ENCODE measurements at places on chromosomes 4 and X. TPM values are rescaled to one million over a fixed set of nuclear protein-coding genes. Genes with fewer than 3 reads are reported as not detected.
A peak's percentile ranks its signal among the peaks of the same experiment; 100 is the strongest.

Gene ARHGAP36
- total RNA-seq, result not detected

Gene VEGFD
- 1.6 TPM for total RNA-seq

Gene USP17L13
- not detected for total RNA-seq

Gene ASB5
- 0.09 TPM for total RNA-seq

Gene PCDH19
- total RNA-seq, result 0.09 TPM

Gene GAGE12F
- total RNA-seq, result not detected

GRCh38 chr4:56147371-56147770 is 198.6 kb downstream of the CEP135 start:
- peak; percentile 62 for DNase-seq

GRCh38 chr4:47704693-47705325 is 133.1 kb downstream of the CORIN start:
- peak; percentile 24 for DNase-seq

DNA sequence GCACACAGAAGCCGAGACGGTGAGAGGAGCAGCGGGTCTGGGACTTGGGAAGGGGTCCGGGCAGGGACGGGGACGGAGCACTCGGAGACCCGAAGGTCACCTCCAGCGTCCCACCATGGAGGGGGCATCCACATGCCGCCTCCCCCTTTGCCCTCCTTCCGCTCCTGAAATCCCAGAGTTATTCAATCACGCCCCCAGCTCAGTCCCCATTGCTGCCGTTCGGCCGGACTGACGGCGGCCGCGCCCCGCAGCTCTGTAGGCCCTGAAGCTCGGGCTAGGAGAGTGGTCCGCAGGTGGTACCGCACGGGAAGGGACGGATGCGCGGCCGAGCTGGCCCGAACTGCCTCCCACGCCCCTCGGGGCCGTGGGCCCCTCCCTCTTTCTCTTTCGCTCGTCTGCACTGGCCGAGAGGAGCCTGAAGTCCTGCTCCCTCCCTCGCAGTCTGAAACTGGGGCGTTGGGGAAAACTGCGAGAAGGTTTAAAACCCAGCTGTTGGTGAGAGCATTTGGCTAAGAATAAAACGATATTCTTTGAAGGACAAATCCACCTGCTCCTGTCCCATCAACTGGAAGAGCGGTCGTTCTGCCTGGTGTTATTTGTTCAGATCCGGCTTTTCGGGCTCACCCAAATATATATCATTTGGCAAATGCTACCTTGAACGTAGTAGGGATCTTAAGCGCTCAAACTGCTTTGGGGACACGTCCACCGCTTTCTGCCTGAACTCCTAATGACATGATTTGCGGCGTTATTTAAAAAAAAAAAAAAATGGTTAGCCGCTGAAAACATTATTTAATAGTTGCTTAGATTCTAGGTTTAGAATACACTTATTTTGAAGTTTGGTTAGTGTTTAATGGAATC is 719 bp downstream of the USO1 start:
- peak; percentile 73 for DNase-seq

DNA sequence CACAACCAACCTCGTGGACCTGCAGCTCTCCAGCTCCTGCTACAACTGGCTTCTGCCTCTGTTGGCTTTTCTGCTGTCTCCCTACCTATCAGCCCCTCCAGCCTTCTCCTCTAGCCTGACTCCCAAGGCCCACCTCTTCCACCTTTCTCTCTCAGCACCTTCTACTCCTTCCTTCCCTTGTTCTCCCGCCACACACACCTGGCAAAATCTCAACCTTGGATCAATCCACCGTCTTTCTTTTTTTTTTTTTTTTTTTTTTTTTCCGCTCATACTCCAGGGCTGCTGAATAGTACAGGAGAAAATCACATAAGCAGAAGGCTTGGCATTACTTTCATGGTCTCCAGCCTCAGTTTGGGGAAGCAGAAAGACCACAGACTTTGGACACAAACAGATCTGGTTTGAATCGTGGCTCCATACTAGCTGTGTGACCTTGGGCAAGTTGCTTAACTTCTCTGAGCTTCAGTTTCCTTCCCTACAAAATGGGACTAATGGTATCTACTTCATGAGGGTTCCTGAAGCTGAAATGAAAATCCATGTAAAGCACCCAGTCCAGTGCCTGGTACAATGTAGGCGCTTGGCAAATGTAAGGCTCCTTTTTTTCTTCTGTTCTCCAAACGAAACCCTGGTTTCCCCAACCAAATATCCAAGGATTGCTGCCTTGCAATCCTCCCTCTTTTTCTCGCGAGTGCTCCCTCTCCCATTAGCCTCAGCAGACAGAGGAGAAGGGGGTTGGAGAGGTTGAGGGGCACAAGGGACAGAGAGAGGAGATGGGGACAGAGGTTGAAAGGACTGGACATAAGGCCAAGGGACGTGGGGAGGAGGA is 1.7 kb downstream of the FGD1 start:
- DNase-seq, result peak; percentile 39

GRCh38 chr4:83552924-83553323 is 17.0 kb downstream of the GPAT3 start:
- peak; percentile 51 for DNase-seq

GRCh38 chrX:151722241-151722846 is 6.5 kb downstream of the FATE1 start:
- DNase-seq, result peak; percentile 31

DNA sequence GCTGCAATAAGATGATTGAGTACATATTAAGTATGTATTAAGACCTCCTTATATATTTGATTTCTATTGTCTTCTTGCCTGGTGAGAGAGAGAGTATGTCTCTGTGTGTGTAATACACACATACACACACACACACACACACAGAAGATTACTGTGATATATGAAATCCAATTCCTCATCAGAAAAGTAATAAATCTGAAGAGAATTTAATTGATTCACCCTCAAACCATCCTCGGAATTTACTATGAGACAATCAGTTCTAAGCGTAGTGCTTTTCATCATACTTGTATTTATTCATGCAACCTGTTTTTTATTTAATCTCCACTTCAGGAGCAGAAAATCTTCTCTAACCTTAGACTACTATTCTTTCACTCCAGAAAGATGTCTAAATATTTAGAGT is 62.3 kb upstream of the TLL1 start:
- peak; percentile 17 for DNase-seq

- no peak for DNase-seq
These were observed 5.1 kb upstream of the KCNIP4 start for GRCh38 chr4:21953653-21954052.

DNA sequence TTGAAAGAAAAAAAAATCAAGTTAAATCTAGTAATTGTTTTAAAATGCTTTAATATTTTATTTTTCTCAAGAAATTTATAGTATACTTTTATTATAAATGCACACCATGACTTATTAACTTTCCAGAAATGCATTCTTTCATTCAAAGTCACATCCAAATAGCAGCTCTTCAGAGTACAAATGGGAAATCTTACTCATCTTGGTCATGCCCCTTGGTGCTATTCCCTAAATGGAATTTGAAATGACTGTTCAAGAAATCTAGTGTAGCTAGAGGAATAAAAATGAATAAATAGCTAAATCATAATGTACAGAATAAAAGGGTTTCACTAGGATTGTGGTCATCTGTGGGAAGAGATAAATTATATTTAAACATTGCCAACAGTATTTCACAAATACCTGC is 1139.7 kb downstream of the PCDH18 start:
- DNase-seq, result peak; percentile 35

DNA sequence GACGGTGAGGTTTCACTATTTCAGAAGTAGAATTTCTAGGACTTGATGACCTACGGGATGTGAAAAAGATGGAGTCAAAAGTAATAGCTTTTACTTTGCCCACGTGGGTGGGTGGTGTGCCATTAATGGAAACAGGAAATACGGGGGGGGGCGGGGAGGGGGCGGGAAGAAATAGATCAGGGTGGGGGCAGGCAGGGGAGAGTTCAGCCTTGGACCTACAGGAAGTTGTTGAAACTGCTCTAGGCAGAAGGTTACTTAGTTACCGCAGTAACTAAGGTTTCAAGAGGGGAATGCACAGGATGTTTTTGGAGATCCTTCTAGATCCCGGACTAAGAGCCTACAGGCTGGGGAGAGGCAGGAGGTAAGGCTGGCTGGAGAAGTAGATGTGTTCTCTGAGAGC is 3.6 kb upstream of the FHL1 start:
- DNase-seq, result no peak

- peak; percentile 86 for DNase-seq
These were observed 5.0 kb downstream of the CENPU start for GRCh38 chr4:184728858-184729257.

GRCh38 chrX:128106630-128107029 is 54.4 kb upstream of the ACTRT1 start:
- DNase-seq, result no peak

DNA sequence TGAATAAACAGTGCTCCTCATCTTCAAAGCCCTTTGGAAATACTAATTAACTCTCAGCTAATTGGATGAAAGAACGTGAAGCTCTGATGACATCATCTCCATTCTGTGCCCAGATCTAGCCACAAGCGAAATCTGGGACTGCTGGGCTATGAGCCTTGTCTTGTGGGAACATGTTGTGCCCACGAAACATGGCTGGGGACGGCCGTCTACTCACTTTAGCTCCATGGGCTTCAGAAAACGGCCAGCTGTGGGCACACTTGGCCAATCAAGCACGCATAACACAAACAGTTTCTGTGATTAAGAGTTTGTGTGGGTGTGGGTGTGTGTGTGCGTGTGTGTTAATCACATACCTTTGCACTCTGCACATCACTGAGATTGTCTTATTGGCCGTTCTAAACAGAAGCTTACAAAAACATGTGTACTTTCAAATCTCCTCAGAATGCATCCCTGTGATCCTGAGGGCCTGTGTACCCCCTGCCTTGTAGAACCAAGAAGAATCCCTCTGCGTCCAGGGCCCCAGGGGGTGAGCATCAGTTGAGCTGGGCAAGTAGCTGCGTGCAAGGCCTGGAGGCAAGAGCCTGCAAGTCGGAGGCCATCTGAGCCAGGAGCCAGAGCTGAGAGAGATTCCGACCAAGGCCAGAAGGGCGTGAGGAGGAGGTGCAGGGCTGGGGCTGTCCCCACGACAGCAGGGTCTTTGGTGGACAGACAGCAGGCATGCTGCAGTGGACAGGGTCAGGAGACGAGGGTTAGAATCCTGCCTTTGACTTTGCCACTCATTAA is 18.7 kb upstream of the ZNF185 start:
- DNase-seq, result no peak

DNA sequence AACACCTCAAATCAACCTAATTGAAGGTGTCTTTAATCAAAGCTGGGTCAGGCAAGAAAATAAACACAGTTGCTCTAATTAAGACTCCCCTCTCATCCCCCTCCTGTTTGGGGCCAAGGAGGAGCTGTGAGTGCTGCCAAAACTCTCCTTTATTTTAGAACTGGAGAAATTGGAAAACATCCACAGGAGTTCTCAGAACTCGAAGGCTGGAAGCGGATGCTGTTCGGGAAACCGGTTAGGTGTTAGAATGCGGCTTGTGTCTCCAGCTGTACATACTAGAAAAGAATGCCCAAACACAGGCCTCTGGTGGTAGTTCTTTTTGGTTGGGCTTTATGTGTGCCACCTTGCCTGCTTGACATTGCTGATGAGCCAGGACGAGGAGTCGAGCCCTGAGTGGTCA is 118.2 kb downstream of the GPR143 start:
- DNase-seq, result no peak

DNA sequence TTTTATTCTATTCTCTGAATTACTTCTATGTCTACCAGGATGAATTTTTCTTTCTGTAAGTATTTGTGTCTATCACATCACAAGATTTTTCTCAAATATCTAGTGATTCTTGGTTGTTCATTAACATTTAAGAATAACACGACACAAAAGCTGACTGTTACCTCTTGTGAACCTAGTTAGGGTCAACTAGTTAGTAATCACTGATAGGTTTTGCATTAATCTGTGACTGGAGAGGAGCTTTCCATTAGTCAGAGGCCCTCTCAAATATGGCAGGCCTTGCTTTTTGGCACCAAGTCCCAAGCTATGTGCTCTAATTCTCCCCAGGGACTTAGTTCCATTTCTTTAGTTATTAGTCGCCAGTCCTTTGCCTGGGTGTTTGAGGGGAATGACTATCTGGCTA is 259.2 kb downstream of the CFAP299 start:
- DNase-seq, result peak; percentile 6

DNA sequence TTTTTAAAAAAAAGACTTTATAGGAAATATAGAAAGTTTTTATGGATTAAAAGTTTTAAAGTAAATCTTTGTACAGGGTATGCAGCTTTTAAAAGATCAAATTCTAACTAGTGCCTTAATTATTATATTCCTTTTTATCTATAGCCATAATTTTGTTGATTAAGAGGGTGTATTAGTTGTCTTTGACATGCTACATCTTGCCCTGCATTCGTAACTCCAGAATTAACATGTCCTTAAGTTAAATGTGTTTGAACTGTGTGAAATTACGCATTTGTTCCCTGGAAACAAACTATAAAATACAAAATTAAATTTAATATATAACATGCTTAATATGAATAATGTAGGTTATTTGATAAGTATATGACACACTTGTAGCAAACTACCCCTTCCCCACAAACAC is 66.3 kb downstream of the PTPN13 start:
- DNase-seq, result no peak

DNA sequence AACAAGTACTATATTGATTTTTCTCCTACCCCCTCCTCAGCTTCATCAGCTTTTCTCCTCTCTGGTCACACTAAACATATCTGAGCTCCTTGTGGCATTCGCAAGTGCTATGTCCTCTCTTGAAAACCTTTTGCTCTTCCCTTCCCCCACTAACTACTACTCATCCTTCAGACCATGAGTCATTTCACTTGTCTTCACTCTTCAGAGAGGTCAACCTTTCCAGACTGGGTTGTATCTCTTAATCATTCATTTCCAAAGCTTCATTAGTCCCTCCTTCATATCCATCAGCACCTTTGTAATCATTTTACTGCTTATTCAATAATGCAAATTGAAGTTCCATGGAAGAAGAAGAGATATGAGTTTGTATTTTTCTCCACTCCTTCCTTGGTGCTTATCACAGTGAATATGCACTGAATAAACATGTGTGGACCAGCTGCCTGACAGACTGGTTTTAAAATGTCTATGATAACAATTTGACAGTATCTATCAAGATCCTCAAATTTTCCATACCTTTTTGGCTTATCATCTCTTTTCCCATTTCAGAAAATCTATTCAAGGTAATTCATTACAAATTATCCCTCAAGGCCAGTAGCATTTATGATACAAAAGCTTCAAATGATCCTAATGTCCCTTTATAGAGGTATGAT is 28.4 kb downstream of the DDX60L start:
- peak; percentile 56 for DNase-seq

Data from fibroblast of the aortic adventitia (primary cell).